ENCODE measurements at places on chromosomes 2 and 18.

- DNase-seq = no peak
These were observed 22.0 kb downstream of the SAG start for GRCh38 chr2:233329489-233330135.

GRCh38 chr2:186125156-186125555 is 360.9 kb upstream of the ZC3H15 start:
- DNase-seq = no peak

- DNase-seq = no peak
These were observed 81.6 kb upstream of the ALPP start for GRCh38 chr2:232296776-232297525.

- no peak for DNase-seq
These were observed 84.2 kb downstream of the GAREM1 start for GRCh38 chr18:32386471-32386870.

GRCh38 chr2:197513915-197514314 is 2.0 kb upstream of the MOB4 start:
- no peak for DNase-seq

GRCh38 chr2:3075991-3076340 is 301.7 kb downstream of the EIPR1 start:
- no peak for DNase-seq

GRCh38 chr2:162457490-162457889 is 113.6 kb downstream of the GCA start:
- no peak for DNase-seq

GRCh38 chr18:21047126-21047525 is 64.5 kb downstream of the ROCK1 start:
- no peak for DNase-seq

GRCh38 chr2:177909962-177910361 is 162.6 kb downstream of the PDE11A start:
- DNase-seq = no peak

- DNase-seq = no peak
These were observed 223.2 kb downstream of the ALK start for GRCh38 chr2:29698216-29698615.

DNA sequence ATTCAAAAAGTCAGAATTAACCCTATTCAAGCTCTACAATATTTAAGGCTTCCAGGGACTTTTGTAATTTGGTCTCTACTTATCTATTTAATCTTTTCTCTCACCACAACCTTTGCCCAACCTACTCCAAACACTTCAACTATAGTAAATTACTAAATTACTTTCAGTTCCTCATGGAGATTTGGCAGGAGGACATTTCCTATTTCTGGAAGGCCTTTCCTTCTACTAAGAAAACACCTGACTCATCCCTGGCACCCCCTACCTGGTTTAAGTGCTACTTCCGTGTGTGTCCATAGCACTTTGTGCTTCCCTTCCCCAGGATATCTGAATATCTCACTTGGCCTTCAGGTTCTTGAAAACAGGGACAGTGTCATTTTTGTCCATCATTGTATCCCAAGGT is 96.3 kb downstream of the UPP2 start:
- DNase-seq = no peak

DNA sequence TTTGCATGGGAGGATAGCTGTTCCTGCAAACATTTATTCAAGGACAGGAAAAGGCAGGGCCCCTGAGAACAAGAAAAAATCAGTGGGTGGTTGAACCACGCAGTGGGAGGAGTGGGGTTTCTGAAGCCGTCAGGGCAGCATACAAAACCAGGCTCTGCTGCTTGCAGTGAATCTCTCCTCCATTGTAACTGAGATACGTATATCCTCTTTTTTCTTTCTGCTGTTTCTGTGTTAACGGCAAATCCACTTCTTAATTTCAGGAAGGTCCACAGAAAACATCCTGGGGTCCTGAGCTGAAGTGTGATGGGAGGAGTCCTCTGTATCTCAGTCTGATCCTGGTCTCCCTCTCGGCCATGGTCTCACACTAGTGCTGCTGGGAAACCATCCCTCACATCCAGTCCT is 27.2 kb upstream of the KCNF1 start:
- DNase-seq = peak; percentile 48

- DNase-seq = no peak
These were observed 46.1 kb upstream of the PLB1 start for GRCh38 chr2:28449488-28450395.

DNA sequence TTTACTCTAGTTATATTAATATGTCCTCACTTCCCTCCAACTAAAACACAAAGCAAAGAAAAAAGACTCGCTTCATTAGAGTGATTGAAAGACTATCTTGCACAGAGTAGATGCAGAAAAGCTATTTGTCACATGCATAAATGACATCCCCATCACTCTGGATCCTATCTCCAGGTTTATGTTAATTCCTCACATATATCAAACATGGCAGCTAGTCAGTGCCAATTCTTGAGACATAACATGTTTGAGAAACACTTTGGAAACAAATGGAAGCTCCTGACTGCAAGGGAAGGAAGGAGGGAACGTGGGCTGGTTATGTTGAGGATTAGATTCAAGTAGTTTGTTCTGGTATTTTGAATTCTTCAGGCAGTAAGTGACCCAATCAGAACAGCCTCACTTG is 89.8 kb upstream of the BCL2L11 start:
- no peak for DNase-seq

- no peak for DNase-seq
These were observed 48.4 kb downstream of the ATP8B1 start for GRCh38 chr18:57754577-57755338.

GRCh38 chr18:32831781-32832180 is 59.0 kb upstream of the KLHL14 start:
- DNase-seq = no peak

GRCh38 chr2:158781353-158781961 is 13.7 kb upstream of the DAPL1 start:
- no peak for DNase-seq

DNA sequence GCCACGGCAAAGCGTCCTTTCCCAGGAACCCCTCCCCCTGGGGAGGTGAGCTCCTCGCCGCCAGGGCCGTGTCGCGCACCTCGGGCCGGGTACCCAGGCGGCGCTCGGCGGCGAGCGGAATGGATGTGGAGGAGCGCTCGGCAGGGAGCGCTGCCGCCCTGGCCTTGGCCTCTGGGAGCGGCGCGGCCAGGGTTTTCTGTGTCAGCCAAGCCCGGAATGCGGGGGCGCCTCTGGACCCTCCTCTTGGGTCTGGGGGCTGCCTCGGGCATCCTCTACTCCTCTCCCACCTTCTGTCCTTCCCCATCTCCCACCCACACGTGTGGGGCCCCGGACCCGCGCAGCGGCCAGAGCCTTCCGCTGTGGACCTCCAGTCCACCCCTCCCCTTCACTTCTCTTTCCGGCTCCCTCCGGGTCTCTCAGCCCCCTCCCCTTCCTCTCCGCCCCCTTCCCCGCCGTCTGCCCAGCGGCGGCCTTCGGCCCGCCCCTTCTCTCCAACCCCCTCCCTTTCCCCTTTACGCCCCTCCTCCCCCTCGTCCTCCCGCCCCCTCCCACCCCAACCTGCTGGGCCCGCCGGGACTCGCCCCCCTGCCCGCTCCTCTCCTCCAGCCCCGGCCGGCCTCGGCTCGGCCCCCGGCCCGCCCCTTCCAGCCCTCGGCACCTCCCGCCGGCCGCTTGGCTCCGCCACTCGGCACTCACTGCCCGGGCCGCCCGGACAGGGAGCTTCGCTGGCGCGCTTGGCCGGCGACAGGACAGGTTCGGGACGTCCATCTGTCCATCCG is at the start of gene MERTK:
MERTK (plus strand) TSS at position 684 of the 779 bp plus-strand sequence. CDS start 129 bp downstream, outside the sequence.
- peak; percentile 96 for DNase-seq

GRCh38 chr2:208466151-208466919 is 59.7 kb downstream of the PTH2R start:
- DNase-seq = no peak

DNA sequence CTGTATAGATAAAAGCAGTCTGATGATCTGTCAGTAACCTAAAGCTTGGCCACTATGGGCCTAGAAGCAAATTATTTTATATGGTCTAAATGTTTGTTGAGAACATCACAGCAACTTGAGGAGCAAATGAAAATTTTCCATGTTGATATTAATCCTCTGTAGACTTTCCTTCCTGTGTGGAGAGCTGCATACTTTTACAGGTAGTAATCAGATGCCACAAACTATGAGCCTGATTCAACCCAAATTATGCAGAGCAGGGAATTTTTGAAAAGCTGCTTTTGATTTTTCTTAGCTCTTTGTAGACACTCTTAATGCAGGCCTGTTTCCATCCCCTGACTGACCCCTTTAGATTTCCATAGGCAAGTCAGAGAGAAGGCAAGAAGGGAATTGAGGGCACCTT is 17.3 kb downstream of the PAX3 start:
- DNase-seq = no peak

DNA sequence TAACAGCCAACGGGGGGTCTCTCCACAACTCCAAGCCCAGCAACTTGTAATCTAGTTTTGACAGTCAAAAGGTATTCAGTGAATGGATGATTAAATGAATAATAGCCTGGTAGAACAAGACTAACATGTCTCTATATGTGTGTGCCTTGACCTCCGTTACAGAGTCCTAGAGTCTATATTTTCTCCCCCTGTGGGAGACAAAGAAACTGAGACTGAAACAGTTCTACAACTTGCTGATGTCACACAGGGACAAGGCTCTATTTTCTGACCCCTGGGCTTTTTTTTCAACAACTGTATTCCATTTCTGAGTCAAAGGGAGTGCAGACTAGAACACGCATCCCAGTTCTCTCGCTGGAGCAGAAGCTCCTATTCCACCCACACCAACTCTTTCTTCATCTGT is 223.6 kb upstream of the AGAP1 start:
- no peak for DNase-seq
